ENCODE measurements at places on chromosomes 4 and X.

DNA sequence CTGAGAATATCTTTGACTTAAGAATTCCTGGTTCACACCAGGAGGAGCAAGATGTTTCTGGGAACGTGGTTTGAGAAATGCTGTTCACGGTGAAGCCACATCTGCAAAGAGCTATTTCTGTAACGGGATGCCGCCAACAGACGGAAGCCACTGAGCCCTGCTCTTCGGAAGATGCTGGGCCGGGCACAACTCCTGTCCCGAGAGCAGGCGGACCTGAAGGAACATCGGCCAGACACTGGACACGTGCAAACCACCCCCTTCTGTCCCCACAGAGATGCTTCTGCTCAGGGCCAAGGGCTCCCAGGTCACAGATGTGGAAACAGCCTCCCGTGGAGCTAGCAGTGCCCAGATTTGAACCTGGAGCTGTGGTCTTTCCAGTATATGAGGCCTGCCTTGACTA, 24.3 kb downstream of the HMX1 start:
- no peak for DNase-seq

DNA sequence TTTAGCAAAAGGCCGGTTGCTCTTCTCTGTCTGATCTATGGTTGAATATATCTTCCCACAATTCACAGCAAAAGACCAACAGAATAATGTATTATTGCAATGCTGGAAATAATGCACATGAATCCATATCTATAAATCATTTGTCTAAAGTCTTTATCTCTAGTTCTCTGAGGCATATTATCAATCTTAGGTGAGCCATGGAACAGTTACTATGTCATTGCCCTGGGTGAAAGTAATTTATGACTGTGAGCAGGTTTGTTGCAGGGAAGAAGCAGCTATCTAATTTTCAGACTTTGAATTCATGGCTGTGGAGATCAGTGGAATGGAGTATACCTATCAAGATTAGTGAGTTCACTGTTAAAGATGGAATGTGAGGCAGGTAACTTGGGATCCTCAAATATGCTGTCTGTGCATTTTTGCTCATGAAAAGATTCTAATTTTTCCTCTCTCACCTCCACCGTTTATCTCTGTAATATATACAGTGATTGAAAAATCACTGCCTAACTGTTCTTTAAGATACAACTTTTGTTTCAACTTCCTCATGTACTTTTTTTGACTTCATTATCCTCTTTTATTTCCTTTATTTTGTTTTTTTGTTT, 256.8 kb upstream of the ARSJ start:
- DNase-seq: no peak

GRCh38 chr4:182822554-182822953, 94.6 kb downstream of the DCTD start:
- DNase-seq: no peak

GRCh38 chrX:78493180-78493579, 165.8 kb upstream of the CYSLTR1 start:
- DNase-seq: no peak

GRCh38 chr4:167088115-167088514, 146.2 kb downstream of the SPOCK3 start:
- no peak for DNase-seq

- DNase-seq: no peak
Measured at GRCh38 chrX:45110494-45110893, 90.2 kb downstream of the DIPK2B start.

GRCh38 chr4:152162331-152162697, 373.6 kb downstream of the FBXW7 start:
- no peak for DNase-seq

GRCh38 chr4:90126805-90127204, 389 bp upstream of the CCSER1 start:
- no peak for DNase-seq

- DNase-seq: no peak
Measured at GRCh38 chrX:568311-568710, 62.3 kb upstream of the SHOX start.

DNA sequence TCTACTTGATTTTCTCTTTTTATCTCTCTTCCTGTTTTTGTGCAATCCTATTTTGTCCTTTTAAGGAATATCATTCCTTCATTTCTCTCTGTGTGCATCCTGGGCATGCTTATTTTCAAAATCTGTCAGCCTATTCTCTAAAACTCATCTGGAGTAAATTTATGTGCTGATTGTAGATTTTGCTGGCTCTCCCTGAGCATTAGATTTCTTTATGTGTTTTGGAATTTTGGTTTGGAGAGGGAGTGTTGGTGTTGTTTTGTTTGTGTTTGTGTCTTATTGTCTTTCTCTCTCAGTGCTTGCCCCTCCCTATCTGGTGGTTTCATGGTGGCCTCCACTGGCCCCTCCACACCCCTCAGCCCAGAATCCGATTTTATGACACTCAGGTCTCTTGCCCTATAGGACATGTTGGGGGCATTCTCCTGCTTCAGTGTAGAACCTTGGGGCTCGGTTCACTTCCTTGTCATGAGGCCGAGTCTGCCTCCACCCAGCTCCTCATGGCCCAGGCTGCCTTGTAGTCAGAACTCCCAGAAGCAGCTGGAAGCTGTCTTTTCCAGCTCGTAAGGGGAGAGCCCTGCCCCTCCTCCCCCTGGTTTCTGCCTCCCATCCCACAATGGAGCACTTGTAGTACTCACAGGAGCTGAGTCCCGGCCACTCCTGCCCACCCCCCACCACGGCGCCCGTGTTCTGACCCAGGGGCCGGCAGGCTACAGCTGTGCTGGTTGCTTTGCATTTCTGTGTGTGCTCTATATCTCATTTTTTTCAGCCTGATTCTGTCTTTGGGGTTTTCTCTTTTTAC, 24.5 kb upstream of the PJA1 start:
- no peak for DNase-seq

DNA sequence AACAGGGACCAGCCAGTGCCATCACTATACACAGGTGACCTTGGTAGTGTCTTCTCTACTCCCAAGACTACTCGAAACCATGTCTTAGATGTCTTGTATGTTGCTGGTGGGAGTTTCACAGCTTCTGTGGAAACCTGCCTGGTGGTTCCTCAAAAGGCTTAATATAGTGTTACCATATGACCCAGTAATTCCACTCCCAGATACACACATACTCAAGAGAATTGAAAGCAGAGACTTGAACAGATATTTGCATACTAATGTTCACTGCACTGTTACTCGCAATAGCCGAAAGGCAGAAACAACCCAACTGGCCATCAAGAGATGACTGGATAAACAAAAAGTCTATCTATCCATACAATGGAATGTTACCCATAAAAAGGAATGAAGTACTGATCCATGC, 3.1 kb downstream of the TFDP3 start:
- no peak for DNase-seq

DNA sequence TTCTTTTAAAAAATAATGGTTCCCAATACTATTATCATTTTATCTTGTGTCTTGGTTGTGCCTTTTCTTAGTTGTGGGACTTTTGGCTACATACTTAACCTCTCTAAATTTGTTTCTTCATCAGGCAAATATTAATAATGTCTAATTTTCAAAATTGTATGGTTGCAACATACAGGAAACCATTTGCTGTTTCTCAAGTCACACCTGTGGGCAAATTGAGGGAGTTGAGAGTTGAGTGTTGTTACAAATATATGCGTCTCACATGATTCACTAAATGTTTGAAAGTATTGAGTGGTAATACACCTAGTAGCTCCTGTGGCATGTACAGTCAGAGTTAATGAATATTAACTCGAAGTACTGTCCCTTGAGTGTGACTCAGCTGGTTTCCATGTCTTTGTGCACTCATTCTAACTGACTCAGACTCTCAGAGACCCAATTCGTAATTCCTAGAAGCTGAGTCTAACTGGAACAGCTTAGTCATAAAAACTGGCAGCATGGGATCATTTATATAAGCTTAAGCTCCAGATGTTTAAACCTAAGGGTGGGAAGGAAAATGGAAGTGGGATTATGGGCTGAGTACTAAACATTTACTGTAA, 802.4 kb downstream of the TRIML1 start:
- no peak for DNase-seq

DNA sequence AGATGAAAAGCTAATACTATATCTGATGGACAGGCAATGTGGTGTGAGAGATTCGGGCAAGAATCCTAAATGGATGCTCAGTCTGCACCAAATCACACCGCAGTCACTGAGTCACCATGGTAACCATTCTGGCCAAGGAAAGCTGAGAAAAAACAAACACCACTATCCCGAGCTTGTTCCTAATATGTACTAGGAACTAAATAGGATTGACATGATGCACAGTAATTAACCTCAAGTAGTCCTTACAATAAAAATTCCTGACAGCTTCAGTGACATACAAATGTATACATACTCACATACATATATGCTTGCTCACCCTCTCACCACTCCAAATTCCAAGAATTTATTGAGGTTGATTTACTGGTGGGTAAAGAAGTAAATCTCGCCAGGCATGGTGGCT, 1.1 kb upstream of the RAB40A start:
- no peak for DNase-seq

- DNase-seq: no peak
Measured at GRCh38 chr4:139267301-139267700, 12.7 kb downstream of the MGARP start.

DNA sequence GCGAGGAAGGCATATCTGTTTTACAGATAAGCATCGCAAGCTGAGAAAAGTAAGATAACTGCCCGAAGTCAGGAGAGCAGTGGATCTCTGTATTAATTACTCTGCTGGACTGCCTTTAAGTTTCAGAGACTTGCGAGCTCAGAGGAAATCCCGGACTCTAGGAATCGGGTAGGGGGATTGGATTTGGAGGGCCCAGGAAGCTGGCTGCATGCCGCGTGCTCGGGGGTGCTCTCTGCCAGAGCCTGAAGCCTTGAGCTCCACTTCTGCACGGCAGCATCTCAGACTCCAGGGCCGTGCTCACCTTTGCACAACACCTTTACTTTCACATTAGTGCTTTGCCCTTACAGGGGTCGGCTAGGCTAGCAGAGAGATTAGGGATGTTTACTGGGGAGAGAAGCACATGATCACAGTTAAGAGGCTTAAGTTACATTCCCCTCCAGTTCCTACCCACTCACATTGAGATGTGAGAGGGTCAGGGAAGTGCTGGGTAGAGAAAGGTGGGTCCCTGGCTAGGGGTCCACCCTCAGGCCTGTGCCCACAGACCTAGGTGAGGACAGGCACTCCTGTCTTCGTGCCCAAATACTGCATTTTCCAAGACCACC, 57.0 kb downstream of the TRIML1 start:
- DNase-seq: no peak

All from cerebellar nuclear complex (tissue), 1 donor.